Activated T-cell treated with anti-CD3 and anti-CD28 coated beads, Interleukin-2, amount 50 U/mL, for 1 hour (primary cell): ENCODE measurements at places on chromosomes 1 and 21.

DNA sequence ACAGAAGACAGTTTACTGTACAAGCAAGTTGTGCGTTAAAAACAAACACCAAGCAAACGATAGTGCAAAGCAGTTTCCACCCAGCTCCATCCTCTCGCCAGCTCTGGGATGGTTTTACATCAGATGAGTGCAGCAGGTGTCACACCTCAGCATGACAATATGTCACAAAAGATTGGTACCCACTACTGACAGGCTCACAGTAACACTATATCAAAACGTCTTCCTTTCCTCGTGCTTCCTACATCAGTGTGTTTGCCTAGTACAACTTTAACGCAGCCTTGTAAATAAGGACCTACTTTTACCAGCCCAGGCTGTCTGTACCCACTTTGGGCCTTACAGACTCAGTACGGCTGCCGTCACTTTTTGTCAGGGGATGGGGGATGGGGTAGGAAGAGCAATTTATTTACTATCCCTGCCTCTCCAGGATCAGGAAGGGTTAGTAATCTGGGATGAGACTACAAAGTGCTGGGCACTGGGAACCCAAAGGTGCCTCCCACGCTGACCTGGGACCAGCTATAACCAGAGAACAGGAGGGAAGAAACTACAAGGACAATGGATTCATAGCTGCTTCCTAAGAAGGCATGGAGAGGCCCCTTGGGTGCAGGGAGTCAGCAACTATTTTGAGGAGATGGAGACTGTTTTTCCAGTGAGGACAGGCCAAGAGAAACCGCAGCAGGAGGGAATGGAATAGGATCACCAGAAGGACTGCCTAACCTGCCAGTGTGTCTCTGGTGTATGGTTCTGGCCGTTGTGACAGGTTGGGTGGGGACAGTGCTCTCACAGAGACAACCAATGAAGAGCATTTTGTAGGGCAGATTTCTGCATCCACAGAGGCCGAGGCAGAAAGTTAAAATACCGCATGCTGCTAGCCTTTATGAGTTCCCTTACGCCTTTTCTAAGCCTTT is 30.2 kb downstream of the RUNX3 start:
- peak; percentile 37 for DNase-seq

DNA sequence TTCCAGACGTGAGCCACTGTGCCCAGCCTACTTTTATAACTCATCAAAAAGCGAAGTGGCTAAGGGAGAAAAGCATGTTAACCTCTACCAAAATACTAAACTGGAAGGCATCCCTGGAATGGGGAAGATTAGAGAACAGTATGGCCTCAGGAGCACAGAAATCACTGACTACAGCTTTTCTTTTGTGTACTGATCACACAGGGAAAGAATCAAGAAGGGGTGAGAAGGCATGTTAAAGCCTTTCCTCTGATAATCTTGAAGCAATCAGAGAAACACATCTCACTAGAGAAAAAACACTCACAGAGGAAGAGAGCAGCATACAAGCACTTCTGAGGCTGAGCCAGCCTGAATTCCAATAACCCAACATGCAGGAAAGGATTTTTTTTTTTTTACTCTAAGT is 10.7 kb downstream of the PCAT6 start:
- no peak for DNase-seq

DNA sequence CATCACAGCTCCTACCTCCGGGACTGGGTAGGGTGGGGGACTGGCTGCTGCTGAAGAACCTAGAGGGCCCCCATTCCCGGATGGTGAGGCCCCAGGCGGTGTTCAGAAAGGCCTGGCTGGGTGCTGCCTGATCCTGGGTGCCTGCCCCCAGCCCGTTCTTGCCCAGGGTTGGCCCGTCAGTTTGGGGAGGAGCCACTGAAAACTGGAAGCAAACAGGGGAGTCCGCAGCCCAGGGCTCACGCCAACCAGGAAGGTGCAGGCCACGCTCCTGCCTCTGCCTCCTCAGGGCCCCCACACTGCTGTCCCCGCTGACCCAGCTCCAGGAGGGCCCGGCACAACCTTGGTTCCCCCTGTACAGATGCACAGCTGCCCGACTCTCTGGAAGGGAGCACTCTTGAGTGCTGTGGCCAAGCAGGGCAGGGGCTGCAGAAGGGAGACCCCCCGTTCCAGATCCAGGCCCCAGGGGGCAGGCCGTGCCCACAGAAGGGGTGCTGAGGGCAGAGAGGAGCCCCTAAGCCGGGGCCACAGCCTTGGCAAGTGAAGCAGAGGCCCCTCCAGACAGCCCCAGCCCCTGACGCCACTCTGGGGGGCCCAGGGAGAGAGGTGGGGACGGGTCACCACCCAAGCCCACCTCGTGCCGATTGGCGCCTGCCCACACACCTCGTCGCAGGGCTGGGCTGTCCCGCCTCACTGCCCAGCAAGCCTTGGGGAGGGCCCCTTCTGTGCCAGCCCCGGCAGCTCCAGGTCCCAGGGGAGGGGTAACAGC is 5.5 kb downstream of the C1QTNF12 start:
- no peak for DNase-seq

DNA sequence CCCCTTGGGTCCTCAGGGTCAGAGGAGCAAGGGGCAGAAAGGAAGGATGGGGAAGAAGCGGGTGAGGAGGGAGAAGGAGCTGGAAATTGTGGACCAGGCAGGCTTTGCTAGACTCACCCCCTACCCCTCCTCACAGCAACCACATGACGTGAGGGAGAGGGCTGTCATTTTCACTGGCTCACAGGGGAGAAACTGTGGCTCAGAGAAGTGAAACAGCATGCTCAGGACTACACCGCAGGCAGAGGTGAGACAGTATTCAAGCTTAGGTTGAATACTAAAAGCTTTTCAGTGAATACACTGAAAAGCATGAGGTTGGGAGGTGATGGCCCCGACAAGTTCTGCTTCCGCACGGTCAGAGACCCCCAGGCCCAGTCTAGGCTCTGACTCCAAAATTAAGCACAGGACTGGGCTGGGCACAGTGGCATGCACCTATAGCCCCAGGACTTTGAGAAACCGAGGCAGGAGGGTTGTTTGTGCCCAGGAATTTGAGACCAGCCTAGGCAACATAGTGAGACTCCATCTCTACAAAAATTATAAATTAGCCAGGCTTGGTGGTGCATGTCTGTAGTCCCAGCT is 1.2 kb upstream of the CLEC20A start:
- DNase-seq: no peak

- no peak for DNase-seq
Measured at GRCh38 chr1:40399984-40400704, 26.6 kb downstream of the SMAP2 start.
